ENCODE measurements at places on chromosomes 12 and 14.
A peak's percentile ranks its signal among the peaks of the same experiment; 100 is the strongest.

GRCh38 chr12:112216223-112216622 is 90.9 kb downstream of the TRAFD1 start:
- no peak for DNase-seq

- DNase-seq = no peak
Measured at GRCh38 chr14:63205044-63205575, 867 bp downstream of the RHOJ start.

GRCh38 chr12:116508145-116509121 is 50.7 kb upstream of the MAP1LC3B2 start:
- DNase-seq = peak; percentile 28

DNA sequence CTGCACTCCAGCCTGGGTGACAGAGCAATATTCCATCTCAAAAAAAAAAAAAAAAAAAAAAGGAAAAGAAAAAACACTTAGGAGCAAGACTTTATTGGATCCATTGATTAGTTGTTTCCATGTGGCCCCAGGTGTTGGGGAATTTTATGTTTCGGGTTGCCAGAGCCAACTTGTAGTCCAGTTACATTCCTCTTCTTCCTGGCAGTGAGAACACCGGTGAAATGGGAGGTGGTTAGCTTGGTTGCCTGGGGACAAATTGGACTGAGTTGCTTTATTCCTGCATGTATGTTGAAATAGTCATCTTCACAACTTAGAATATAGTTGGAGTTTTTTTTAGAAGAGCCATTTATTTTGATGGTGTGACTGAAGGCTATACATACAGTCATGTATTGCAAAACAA is 12.6 kb downstream of the RCOR1 start:
- DNase-seq = no peak

- no peak for DNase-seq
Measured at GRCh38 chr14:28059254-28059653, 707.3 kb upstream of the FOXG1 start.

GRCh38 chr14:95769976-95770375 is 56.1 kb upstream of the TCL1A start:
- DNase-seq = no peak

GRCh38 chr14:87847216-87847755 is 145.7 kb downstream of the GALC start:
- no peak for DNase-seq

DNA sequence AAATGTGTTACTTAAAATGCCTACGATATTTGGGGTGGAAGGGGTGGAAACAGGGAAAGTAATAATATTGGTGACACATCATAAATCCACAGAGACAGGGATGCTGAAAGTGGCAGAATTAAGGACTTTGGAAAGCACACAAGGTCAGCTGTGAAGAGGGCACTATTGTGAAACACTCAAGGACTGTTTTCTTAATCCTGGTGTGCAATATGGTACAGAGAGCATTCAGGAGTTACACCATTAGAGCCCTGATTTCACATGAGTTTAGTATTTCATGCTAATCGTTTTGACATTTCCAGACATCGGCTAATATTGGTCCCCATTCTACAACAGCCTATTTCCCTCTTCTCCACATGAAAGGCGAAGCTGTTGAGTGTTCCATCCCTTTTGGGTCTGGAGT is 219.2 kb downstream of the MSRB3 start:
- DNase-seq = no peak

DNA sequence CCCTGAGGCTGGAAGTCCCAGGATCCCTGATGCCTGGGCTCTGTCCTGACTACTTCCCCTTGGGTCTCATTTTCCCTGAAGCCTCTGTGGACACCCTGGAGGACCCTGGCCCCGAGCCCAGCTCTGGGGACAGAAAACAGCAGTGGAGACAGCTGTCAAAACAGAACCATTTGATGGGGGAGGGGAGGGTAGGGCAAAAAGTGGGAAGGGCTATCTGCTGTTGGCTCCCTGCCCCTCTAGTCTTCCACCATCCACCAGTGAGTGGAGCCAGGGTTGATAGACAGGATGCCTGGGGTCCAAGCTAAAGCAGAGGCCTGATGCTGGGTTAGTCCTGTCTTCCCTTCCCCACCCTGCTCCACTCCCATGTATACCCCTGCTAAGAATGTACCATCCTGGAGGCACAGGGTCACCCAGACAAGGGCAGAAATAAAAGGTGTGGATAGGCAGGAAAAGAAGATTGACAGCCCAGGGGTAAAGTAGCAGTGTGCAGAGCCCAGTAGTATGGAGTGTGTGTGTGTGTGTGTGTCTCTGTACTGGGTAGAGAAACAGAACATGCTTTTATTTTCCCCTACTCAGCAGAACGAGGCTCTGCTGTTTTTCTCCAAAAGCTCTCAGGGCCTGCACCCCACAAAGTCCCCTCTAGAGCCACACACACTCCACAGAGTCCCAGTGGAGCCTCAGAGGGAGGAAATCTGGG is 9.8 kb downstream of the ZNF385A start:
- no peak for DNase-seq

DNA sequence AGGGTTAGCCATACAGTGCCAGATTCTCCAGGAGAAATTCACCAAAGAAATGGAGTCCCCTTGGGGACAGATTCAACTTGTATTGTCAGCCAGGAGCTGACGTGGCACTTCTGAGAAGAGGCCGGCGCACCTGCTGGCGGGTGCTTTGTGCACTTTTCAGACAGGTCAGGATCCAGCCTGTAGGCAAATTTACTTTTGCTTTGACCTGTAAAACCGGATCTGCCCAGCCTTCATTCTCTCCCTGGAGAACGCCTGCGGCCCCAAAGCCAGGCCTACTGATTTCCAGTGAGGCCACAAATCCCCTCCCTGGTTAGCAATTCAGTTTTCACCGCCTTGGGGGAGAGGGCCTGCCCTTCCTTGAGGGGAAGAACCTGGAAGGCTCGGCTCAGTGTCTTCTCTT is 17.4 kb downstream of the P2RX4 start:
- no peak for DNase-seq

DNA sequence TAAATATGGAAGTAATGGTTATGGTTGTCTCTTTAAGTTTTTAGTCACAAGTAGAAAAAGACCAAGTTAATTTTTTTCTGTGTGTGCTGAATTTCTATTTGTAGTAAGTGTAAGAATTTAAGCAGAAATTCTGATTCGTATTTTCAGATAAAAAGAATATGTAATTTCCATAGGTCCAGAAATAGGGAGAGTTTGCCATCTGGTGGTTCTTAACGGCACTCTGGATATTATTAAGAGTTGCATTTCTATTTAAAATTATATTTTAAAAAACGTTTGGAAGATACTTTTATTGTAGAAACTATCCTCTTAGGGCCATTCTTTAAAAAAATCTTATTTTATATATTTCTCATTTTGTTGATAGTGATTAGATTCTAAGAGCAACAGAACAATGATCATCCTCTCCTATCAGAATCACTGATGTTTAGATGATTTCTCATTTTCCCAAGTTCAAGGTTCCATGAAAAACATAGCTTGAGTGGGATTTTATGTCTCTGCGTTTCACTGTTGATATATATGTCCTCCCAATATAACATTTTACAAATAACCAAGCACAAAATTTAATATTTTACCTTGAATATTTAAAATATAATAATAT is 88.3 kb downstream of the LRRK2 start:
- DNase-seq = no peak

DNA sequence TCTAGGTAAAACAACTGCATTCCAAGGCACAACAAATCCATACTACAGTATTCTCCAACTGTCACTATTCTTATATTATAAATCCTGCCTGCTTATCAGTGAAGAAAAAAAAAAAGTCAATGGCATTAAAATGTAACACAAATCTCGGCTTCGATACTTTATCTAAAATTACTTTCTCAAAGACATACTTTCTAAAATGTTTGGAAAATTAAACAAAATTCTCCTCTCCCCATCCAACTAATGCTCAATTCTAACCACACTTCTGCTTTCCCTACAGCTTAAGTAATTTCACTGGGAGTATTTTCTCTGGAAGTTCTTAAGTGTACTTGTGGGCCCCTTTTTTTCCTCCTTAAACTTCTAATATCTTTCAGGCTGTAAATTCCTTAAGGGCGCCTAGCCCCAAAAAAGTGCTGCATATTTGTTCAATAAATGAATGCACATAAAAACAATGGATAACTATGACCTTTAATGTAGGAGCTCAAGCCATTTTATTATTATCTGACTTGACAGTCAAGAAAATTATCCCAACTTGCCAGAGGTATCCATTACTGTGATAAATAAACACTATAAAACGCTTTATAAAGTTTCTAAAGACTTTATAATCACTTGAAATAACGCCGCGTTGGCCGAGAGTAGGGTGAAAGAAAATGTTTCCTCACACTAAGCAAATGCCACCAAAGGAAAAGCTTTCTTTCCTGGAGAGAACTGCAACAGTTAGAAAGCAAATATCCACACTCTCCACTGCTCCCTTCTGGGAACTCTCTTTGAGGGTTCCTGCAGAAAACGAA is 977 bp downstream of the HEATR5A start:
- DNase-seq = no peak

GRCh38 chr14:102209224-102209966 is 69.7 kb downstream of the WDR20 start:
- DNase-seq = no peak

DNA sequence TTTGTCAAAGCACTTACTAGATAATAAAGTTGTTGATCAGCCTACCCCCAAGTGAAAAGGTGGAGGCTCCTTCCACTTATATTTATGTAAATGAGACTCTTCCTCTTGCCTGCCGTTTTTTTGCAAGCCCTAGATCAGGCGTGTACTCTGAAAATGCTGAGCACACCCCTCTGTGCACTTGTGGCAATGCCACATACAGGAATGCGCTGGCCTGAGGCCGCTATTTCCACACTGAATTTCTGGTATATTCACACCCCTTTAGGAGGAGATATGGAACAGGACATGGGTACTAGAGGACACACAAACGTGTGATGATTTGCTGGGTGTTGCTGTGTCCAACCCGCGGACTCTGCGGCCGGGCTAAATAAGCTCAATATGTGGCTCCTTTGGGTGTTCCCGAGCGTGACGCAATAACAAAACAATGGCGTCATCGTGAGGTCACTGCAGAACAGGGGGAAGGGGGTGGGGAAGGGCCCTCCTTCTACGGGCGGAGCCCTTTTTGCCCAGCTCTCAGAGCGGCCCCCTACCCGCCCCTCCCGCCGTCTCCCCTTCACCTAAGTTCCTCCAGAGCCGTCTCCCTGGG is 554 bp upstream of the TSPAN31 start:
- DNase-seq = peak; percentile 72

DNA sequence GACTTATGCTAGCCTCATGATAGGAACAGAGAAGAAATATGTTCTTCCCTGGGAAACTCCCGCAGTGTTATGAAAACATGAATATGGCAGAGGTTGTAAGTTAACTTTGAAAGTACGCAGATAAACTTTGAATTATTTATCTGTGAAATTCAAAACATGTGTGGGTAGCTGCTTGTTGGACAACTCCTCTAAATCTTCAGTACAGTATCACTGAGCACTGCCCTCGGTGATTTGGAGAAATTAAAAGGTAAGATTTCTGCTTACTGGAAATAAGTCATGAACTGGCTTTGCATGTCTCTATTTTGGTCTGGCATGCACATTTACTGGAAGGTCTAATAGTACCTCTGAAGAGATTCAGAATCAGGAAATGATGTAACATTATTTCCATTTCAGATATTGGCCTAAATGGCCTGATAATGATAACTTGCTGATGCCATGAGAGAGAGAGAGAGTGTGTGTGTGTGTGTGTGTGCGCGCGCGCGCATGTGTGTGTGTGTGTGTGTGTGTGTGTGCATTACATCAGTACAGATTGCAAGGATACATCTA is 1441.9 kb upstream of the FLRT2 start:
- no peak for DNase-seq

DNA sequence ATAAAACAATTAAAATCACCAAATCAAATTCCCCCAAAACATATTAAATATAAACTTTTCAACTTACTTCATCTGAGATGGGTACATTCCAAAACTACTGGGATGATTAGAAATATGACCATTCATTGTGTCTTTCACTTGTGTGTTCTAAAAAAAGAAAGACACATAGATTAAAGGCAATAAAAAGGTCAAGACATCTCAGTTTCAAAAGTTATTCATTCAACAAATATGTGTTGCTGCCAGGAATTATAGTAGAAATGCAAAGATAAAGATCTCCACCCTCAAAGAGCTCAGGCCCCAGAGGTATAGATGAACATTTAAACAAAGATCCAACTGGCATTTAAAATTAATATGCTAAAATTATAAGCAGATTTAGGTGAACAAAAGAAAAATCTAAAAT is 106.4 kb downstream of the EPS8 start:
- DNase-seq = no peak

- no peak for DNase-seq
Measured at GRCh38 chr14:80927083-80927989, 14.2 kb downstream of the CEP128 start.

- DNase-seq = no peak
Measured at GRCh38 chr12:29158115-29158763, 9.2 kb downstream of the FAR2 start.

DNA sequence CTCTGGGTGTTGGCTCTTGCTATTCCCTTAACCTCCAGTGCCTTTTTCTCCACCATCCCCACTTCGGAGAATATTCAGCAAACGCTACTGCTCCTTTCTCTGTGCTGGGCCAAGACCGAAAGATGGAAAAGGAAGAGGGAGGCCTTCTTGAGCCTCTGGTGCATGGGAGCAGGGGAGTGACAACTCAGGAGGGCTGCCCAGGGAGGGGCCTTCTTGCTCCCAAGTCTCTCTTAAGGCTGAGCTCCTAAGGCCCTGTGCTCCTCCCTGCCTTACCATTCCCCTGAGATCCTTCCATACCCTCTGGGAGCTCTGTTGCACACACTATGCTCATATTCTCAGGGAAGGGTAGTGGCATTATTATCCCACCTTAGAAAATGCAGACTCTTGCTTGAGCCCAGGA is 34.9 kb downstream of the SH2B3 start:
- no peak for DNase-seq

DNA sequence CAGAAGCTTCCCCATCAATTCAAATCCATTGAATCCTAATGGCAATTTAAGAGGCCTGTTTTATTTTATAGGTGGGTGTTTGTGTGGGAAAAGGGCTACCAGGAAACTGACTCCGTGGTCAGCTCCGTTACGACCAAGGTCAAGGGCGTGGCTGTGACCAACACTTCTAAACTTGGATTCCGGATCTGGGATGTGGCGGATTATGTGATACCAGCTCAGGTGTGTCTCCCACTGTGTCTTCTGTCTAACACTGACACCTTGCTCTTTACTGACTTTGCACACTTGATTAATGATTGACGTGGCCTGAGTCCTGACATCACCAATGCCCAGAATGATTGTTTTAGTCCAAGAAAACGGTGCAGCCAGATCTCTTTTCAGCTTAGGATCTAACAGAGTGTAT is 7.1 kb downstream of the P2RX4 start:
- no peak for DNase-seq

DNA sequence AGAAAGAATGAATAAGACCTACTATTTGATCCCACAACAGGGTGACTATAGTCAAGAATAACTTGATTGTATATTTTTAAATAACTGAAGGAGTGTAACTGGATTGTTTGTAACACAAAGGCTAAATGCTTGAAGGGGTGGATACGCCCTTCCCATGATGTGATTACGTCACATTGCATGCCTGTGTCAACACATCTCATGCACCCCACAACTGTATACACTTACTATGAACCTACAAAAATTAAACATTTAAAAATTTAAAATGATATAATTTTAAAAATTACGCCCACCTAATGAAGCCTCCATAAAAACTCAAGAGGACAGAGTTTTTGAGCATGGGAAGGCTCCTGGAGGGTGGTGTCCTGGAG is 94.5 kb downstream of the SCARB1 start:
- no peak for DNase-seq

All from activated T-cell treated with anti-CD3 and anti-CD28 coated beads for 48 hours (primary cell).